ENCODE measurements at places on chromosomes 7 and 10.

- no peak for DNase-seq
Observed at GRCh38 chr10:71205468-71205867, 6.9 kb upstream of the UNC5B start.

DNA sequence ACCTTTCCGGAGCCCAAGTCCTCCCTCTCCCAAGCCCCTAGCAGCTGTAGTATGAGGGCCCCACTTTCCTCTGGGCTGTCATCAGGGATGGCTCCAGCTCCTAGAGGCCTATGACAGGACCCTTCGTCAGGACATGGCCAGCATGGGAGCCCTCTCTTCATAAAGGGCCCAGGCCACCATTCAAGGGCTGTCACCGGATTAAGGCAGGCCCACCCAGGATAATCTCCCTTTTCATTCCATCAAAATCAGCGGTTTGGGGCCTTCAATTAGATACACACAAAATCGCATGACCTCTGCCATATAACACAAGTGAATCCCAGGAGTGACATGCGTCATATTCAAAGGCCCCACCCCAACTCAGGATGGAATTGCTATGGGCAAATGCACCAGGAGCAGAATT, 12.2 kb upstream of the GDF10 start:
- no peak for DNase-seq

GRCh38 chr10:83553366-83553765, 585.9 kb upstream of the GHITM start:
- DNase-seq: no peak

GRCh38 chr7:2484868-2485267, 8.7 kb upstream of the GRIFIN start:
- DNase-seq: no peak

DNA sequence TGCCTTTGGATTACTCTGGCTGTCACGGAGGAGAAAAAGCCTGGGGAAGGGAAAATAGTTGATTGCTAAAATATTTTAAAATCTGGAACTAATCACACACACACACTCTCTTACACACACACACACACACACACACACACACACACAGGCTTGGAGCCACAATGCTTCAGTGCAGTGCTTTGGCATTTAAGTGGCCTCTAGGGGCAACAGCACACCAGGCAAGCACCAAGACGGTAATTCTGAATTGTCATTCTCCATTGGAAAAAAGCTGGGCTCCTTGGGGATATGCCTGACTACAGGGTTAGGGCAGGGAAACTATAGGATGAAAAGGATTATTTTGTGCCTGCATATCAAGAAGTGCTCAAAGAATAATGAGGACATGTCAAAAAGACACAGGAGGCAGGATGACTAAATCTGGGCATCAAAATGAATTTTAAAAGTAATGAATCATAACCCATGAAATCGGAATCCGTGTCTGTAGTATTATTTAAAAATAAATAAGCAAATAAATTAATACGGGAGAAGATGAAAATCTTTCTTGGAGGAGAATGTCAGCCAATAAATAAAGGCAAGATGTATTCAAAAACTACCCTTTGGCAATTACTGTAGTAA, 30.4 kb upstream of the DDC start:
- no peak for DNase-seq

DNA sequence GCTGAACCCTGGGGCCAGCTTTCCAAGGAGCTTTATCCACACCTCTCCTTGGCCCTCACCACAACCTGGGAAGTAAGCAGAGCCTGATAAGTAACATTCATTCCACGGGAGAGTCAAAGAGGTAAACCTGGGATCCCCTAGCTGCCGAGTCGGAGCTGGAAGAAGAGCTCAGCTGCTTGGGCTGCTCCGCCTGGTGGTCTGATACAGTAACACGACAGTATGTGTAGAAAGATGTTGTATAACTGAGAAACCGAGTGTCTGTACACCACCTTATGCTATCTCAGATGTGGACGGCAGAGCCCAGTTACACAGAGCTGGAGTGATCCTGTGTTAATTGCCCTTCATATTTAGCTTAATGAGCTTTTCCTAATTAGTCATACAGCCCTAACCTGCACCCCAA, 151.3 kb upstream of the KMT2E start:
- DNase-seq: no peak

DNA sequence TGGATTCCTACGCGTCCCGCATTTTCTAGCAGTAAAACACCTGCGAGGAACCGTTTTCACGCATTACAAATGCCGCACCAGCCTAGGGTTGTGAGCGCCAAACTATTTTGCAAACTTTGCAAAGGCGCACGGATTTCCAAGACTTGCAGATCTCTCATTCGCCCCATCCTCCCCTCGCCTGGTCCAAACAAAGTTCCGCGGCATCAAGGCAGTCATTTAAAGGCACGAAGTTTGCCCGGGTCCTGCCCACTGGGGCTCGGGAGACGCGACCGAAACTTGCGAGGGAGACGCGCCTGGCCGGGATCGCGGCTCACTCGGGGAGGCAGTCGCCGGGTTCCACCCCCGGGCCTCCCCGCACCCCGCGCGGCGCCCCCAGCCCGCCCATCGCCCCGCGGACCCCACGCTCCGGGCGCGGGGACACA, 613 bp downstream of the USP6NL start:
- DNase-seq: peak; percentile 39

DNA sequence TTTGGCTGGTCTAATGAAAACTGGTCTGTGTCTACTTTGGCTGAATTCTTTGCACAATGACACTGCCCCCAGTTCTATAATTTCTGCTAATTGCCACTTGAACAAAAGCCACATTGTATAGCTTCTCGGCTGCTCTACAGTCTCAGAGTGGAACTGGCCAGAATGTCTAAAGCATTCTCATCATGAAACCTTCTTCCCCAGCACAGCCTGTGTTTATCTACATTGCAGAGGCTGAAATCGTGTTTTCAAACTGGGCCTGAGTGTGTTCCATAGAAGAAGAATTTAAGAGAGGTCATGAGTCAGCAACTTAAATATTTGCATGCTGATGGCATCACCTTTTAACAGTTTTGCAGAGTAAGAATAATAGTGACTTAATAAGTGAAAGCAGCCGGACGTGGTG, 177.2 kb downstream of the BUB3 start:
- DNase-seq: no peak

- DNase-seq: no peak
Observed at GRCh38 chr10:31920538-31920937, 8.1 kb downstream of the ARHGAP12 start.

DNA sequence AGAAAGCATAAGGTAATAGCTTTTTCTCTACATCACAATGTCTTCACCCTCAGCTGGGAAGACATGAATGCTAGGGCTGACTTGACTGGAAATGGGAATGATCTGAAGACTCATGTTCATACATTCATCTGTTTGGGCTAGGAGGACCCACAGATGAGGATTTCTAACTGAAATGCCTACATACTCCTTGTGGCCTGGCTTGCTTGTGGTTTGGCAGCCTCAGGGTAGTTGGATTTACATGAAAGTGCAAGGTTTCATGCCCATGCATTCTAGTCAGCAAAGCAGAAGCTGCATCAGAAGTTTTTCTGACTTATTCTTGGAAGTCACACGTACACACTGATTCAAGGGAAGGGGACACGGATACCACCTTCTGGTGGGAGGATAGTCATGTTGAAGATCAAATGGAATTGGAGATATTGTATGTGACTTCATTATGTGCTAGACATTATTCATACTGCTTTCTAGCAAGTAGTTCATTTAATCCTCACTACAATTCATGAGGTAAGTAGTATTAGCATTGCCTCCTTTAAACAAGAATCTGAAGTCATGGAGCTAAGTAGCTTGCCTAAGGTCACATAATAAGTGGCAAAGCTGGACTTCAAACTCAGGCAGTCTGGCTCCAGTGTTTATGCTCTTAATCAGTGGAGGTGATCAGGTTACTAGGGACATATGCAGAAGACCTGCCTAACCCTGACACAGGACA, 957.0 kb downstream of the LRMDA start:
- no peak for DNase-seq

GRCh38 chr7:155916926-155917655, 104.8 kb upstream of the SHH start:
- DNase-seq: no peak
